Effector memory CD4-positive, alpha-beta T cell (primary cell): ENCODE measurements at places on chromosomes 7 and 10.

- no peak for DNase-seq
- H3K36me3 ChIP-seq, result no peaks in the 10 kb centered on the region
- H3K27me3 ChIP-seq, result no peaks in the 10 kb centered on the region
Measured at GRCh38 chr10:86798611-86799010, 42.2 kb downstream of the BMPR1A start.

- H3K36me3 ChIP-seq, result no peaks in the 10 kb centered on the region
- no peak overlapping the region for H3K4me3 ChIP-seq
Measured at GRCh38 chr7:129990403-129991192, 37.8 kb upstream of the UBE2H start.

DNA sequence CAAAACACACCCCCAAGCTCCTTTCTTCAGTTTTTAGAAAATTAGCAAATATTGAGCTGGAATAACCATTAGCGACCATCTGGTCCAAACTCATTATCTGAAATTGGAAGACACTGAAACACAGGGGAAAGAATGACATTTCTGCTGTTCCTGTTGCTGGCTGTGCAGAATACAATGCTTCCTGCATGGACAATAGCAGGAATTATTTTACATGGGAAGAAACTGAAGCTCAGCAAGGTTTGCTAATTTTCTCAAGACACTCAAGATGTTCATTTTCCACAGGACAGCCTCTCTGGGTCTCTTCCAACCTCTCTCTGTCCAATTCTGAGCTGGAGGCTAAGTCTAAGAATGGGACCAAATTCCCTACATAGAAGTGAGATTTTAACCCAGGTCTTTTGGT lies 81.9 kb upstream of the TNS3 start:
- H3K4me3 ChIP-seq, result no peak overlapping the region
- no peaks in the 10 kb centered on the region for H3K4me1 ChIP-seq
- H3K27ac ChIP-seq, result no peak overlapping the region
- no peaks in the 10 kb centered on the region for H3K27me3 ChIP-seq
- no peak for DNase-seq

- H3K36me3 ChIP-seq, result no peaks in the 10 kb centered on the region
- H3K27ac ChIP-seq, result no peak overlapping the region
- no peak overlapping the region for H3K4me3 ChIP-seq
- no peaks in the 10 kb centered on the region for H3K4me1 ChIP-seq
Measured at GRCh38 chr10:48943096-48943495, 3.5 kb upstream of the LRRC18 start.
